Epithelial cell of esophagus (primary cell): ENCODE measurements at places on chromosomes 5 and 9.
A peak's percentile ranks its signal among the peaks of the same experiment; 100 is the strongest.

GRCh38 chr9:132791699-132792240 is 86.3 kb downstream of the AK8 start:
- DNase-seq: no peak

- no peak for DNase-seq
These were observed 45.9 kb upstream of the PHYKPL start for GRCh38 chr5:178278358-178279023.

DNA sequence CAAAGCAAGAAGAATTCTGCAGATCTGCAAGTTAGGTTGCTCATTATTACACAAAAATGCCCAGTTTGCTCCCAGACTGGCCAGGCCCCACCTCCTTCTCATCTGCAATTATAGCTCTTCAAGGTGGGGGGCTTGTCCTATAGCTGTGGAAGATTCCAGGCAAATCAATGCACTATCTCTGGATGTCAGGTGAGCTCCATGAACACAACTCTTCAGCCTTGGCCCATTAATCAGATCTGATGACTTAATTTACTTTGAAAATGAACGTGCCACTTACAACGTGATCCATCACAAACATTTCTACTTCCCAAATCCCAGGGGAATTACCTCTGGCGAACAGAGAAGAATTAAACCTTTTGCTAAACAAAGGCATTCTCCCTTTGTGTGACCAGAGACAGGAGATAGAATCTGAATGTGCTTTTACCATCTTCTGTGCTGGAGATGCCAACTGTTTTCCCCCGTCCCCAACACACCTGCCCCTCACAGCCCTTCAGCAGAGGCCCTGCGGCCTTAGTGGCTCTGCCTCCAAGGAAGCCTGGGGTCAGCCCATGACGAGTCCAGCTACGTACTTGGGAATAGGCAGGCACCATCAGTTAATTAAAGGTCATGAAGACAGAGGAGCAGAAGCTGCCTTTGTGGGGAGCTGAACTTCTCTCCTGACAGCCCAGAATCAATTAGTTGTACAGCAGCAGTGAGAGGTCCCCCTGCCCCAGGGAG is 60.5 kb downstream of the SNX18 start:
- no peak for DNase-seq

GRCh38 chr5:110686270-110686669 is 40.2 kb downstream of the TMEM232 start:
- no peak for DNase-seq

- DNase-seq: no peak
These were observed 141.3 kb upstream of the ALDH1B1 start for GRCh38 chr9:38251036-38251860.

GRCh38 chr9:24545285-24545684 is 412 bp downstream of the IZUMO3 start:
- no peak for DNase-seq

DNA sequence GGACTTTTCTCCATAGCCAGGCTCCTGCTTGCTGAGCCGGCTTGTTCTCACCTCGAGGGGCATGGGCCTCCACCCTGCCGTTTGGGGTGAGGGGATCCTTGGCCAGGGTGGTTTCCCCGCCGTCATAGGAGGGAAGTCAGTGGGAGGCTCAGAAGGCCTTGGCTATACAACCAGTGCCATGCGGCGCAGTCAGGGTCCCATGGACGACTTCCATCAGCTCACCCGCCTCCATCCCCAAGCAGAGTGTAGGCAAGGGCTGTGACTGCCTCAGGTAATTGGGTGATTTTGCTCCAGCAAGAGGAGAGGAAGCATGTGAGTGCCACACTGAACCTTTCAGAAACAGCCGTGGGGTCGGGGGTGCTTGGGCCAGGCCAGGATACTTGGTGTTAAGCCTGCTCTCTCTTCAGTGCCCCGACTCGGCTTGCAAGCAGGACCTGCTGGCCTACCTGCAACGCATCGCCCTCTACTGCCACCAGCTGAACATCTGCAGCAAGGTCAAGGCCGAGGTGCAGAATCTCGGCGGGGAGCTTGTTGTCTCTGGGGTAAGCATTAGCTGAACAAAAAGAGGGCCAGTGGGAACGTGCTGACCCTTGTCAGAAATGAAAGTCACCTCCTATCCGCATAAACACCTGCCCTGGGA is 57.2 kb upstream of the LRRTM2 start:
- DNase-seq: peak; percentile 20

GRCh38 chr5:102807878-102808502 is 52.9 kb downstream of the PAM start:
- DNase-seq: no peak

GRCh38 chr5:123785162-123786071 is 273.4 kb downstream of the CSNK1G3 start:
- DNase-seq: peak; percentile 68

- DNase-seq: no peak
These were observed 44.9 kb downstream of the HMGCS1 start for GRCh38 chr5:43268188-43268820.

GRCh38 chr5:53937467-53937866 is 372.9 kb downstream of the ARL15 start:
- no peak for DNase-seq

- DNase-seq: no peak
These were observed 253.1 kb upstream of the IRX4 start for GRCh38 chr5:2135833-2136232.

DNA sequence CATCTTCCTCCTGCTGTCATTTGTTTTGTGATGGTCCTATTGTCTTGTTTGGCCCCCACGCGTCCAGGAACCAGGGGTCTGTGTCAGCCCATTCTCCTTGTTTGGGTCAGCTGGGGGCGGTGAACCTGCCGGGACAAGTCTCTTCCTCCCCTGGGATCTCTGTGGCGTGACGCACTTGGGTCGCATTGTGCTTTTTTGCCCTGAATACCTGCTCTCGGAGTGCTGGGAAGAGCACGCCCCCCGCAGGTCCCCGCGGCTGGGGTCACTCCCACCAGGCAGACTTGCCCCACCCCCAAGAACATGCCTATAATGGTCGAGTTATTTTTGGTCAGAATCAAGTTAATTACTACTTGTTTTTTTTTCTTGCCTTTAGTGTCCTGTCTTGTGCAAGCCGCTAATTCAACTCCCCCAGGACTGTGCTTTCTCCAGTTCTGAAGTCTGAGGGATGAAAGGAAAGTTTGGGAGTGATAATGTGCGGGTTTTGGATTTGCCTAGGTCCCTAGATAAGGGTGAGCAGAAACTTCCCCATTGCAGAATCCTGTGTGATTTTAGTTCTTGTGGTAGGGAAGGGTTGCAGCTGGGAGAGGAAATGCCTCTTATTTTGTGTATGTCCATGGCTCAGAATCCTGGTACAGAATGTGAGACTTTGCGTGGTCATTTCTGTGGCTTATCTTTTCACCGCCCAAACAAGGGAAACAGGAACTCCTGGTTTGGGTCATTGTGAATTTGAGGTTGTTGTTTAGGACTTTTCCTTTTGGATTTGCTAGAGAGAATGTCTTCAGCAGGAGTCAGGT is 789 bp downstream of the ACER2 start:
- DNase-seq: peak; percentile 64

- no peak for DNase-seq
These were observed 118.1 kb downstream of the PRDM6 start for GRCh38 chr5:123207081-123207537.

DNA sequence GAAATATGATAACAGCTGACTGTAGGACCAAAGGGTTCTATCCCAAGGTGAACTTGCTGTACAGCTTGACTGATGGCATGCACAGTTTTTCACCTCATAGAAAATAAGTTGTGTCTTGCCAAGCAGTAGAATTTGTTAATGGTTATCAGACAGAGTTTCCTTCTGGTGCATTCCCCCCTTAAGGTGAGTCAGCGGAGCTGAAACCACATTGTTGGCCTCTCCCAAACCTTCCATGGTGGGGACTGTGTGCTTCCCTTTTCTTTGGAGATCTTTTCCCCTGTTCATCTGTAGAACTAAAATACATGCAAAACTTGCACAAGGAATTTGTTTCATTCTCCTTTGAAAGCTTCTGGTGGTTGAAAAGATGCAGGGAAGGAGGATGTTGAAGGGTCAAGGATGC is 179.8 kb downstream of the FGF1 start:
- peak; percentile 50 for DNase-seq

- DNase-seq: peak; percentile 33
These were observed 161.4 kb upstream of the GNA14 start for GRCh38 chr9:77809552-77809951.

GRCh38 chr5:132747616-132748440 is 602 bp downstream of the CCNI2 start:
- no peak for DNase-seq

DNA sequence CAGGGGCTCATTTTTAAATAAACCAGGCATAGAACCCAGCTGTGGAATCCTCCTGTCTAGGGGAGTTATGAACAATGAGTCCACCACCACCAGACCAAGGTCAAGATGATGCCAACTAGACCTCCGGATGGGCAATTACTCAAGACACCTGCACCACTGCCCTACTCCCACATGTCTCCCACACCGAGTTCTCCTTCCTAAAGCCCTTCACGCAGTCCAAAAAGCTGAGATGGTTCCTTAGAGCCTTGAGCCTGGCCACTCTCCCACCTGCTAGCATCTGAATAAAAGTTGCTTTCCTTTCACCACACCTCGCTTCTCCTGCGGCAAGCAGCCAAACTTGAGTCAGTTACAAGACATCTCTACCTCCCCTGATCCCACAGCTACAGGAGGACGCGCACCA is 15.4 kb upstream of the PPP1R26 start:
- DNase-seq: no peak

DNA sequence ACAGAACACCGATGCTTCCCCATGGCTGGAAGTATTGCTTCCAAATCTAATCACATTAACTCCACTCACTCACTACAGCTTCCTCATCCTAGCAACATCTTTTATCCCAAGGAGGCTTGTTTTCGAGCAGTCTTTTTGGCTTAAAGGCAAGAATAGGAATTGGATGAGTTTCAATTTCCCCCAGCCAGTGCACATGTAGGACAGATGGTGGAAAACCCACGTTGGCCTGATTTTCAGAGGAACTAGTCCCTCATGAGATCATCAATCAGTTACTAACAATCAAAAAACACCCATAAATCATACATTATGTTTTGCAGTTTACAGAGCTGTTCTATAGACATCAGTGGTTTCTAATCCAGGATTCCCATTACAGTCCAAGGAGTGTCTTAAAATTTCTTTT is 48.5 kb upstream of the AGXT2 start:
- DNase-seq: no peak

- DNase-seq: no peak
These were observed 208.0 kb downstream of the PAPPA start for GRCh38 chr9:116361547-116361946.

DNA sequence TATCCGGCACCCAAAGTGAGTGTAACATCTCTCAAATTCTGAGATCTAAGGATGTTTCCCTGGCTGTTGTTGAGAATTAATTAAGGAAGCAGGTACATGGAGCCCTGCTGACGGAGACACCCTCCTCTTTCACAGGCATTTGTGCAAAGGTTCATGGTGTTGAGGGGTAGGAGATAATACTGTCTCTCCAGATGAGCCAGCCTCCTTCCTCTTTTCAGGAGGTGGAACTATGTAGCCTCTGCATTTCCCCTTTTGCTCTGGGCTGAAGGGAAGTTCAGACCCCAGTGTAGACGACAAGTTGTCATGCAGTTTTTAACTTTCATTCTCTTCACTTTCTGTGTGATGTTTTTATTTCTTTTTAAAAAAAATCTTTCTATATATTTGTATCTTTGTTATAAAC is 107.5 kb downstream of the GALNT10 start:
- no peak for DNase-seq

DNA sequence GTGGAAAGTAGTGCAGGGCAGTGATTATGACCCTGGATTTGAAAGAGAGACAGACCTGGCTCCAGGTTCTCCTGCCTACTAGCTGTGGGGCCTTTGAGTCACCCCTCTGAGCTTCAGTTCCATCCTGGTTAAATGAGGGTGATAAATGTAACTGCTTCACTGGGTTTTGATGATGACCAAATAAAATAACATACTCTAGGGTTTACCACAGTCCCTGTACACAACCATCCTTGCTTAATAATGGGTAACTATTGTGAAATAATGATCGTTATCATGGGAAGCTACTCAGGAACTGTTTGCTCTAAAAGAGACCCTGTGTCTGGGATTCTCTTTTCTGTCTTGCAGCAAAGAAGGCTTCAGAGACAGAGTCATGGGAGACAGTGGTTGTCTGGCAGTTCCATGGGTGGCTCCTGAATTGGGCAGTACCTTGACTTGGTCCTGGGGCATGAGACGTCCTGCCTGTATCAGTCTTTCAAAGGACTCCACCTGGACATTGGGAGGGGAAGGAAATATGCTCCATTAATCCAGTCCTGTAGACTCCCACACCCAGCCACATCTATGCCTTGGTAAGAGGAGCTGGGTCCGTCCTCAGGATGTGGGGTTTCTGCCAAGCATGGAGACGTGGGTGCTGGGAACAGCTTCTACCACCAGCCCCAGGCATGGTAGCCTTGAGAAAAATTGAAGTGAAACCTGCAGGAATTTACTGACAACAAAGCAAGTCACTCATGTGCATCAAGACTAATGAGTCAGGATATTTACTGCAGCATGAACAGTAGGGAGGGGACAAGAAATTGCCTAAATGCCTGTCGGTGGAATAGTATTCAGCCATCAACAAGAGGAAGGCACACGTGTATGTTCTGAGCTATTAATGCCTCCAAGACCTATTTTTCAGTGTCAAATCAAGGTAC is 23.4 kb downstream of the AKNA start:
- peak; percentile 24 for DNase-seq

GRCh38 chr9:108784998-108785397 is 70.8 kb downstream of the ACTL7B start:
- no peak for DNase-seq

DNA sequence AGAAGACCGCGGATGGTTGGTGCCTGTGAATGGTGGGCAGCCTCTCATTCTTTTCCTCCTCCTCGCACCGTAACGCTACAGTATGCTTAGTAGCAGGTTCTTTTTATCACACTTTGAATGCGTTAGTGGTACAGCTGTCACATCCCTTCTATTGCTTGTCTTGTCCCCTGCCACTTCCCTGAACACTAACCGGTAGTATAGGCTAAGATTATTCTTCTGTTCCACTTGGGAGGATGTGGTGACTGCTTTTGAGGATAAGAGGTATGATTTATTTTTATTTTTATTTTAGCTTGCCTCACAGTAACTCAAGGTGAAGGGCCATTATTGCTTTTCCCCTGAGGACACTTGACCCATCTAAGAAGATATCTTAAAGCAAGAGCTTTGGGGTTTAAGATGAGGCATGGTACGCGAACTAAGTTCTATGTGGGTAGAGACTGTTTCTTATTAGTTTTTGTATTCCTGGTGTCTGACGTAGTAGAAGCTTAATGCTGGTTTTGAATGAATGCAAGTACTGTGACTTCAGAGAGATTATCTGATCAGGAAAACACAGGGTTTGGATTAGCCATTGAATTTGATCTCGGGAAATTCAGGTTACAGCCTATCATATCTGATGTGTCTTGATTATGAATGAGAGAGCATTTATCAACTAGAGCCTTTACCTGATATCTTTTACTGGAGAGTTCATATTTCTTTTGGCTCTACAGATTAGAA is 951 bp downstream of the UNC13B start:
- no peak for DNase-seq

GRCh38 chr9:125255781-125256391 is 5.7 kb upstream of the GAPVD1 start:
- DNase-seq: peak; percentile 37

GRCh38 chr9:135348788-135349150 is 130.8 kb upstream of the PPP1R26 start:
- DNase-seq: no peak

- no peak for DNase-seq
These were observed 30.2 kb upstream of the MSANTD3 start for GRCh38 chr9:100396769-100397168.

- DNase-seq: no peak
These were observed 17.9 kb upstream of the GFPT2 start for GRCh38 chr5:180370861-180371641.
